ENCODE measurements at places on chromosomes 2 and 18. TPM values are rescaled to one million over a fixed set of nuclear protein-coding genes. Genes with fewer than 3 reads are reported as not detected.

DNA sequence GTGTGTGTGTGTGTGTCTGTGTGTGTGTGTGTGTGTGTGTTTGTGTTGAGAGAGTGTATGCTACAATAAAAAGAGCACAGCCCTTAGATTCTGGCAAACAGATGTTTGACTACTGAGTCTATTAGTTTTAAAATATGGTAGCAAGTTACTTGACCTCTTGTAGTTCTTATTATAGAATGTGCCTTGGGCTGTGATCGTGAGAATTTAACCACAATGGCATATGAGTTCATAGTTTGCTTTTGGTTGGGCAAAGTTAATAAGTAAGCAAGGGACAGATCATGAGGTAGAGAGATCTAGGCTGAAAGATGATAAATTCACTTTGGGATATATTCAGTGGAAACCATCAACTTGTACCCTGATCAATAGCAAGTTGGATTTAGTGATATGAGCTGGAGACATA is 334.3 kb upstream of the VWC2L start:
- H3K27ac ChIP-seq = peak overlapping the region; percentile 21
- no peak overlapping the region for H3K4me3 ChIP-seq
- no peaks in the 10 kb centered on the region for H3K36me3 ChIP-seq
- H3K27me3 ChIP-seq = no peaks in the 10 kb centered on the region
- peaks cover 28% of the 10 kb centered on the region for H3K4me1 ChIP-seq
- DNase-seq = no peak

GRCh38 chr2:71856773-71857525 is 290.7 kb downstream of the CYP26B1 start:
- no peak for DNase-seq
- peaks cover 11% of the 10 kb centered on the region for H3K27me3 ChIP-seq
- H3K36me3 ChIP-seq = no peaks in the 10 kb centered on the region
- H3K4me3 ChIP-seq = no peak overlapping the region
- H3K27ac ChIP-seq = no peak overlapping the region

RBM44 gene
- total RNA-seq = 0.63 TPM

DNA sequence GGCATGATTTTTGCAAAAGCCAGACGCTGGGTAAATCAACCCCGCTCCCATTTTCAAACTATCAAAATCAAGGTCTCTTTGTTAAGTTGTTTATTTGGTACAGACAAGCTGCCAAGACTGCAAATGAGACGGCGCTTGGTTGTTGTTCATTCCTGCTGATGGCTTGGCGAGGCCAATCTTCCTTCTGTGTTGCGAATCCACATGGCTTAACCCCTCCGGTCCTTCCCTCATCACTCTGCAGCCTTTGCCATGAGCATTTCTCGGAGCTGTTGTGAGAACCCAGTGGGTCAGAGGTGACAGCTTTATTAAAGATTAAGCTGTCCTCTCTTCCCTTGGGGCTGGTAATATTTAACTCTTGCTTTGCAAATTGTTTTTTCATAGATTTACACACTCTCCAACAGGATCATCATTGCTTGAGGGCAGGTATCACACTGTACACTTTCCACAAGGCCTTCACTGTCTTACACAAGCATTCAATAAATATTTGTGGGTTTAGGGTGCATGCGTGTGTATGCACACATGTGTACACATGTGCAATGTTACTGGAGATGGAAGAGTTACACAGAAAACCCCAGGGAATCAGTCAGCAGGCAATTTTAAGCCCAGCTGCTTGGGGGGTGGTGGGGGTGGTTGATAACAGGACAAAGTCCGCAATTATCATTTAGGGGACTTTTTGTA is 27.8 kb upstream of the KCNF1 start:
- no peak for DNase-seq
- H3K36me3 ChIP-seq = no peaks in the 10 kb centered on the region
- peaks cover 13% of the 10 kb centered on the region for H3K27me3 ChIP-seq
- H3K27ac ChIP-seq = no peak overlapping the region

DNA sequence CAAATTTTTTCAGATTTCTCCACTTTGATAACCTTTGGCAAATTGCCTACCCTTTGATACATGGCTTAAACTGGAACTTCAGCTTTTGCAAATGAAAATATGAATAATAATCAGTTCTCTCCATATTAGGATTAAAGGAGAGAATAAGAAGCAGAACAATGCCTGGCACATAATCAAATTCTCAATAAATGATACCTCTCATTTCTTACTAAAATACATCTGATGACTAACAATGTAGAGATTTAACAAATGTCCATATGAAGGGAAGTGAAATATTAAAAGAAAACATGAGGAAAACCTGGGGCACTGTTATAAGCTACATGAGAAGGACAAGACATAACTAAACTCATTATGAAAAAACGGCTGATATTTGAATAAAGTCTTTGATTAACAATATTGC is 1103.6 kb downstream of the LRP1B start:
- peaks cover 8% of the 10 kb centered on the region for H3K4me1 ChIP-seq
- H3K27me3 ChIP-seq = no peaks in the 10 kb centered on the region
- no peak for DNase-seq
- H3K4me3 ChIP-seq = no peak overlapping the region
